ENCODE measurements at places on chromosomes 12 and 14.

- DNase-seq = no peak
Measured at GRCh38 chr12:53722450-53723041, 4.7 kb downstream of the CALCOCO1 start.

- DNase-seq = no peak
Measured at GRCh38 chr12:77606348-77606747, 224.3 kb upstream of the NAV3 start.

DNA sequence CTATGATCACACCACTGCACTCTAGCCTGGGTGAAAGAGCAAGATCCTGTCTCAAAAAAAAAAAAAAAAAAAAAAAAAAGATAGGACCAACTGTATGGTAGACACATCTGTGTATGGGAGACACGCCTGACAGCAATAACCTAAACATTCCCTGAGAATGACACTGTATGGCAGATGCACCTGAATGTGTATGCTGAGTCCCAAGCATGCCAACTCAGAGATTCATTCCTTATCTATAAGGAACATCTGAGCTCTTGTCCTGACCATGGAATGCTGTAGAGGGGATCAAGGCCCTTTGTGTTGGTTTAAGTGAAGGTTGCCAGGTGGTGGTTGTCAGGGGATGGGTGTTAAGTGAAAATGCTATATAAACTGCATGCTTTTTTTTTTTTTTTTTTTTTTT lies 19.2 kb upstream of the LGALS3 start:
- DNase-seq = no peak

GRCh38 chr12:2113119-2113912 lies 60.5 kb downstream of the CACNA1C start:
- no peak for DNase-seq

DNA sequence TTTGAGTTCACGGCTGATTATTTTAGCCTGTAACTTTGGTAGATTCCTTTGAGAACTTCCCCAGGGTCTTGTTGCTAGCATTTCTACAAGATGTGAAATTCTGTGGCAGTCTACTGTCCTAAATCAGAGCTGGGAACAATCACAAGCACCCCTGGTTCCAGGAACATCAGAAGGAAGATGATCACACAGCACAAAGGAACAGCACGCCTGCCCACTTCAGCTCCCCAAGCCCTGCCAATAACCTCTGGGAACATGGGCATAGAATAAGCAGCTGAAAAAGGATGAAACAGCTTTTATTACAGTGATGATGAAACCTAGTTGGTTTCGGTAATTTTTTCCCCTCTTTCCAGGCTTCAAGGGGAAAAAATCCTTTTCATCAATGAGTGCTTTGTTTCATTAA lies 12.3 kb downstream of the GPR19 start:
- no peak for DNase-seq
